SHP77 treated with DMSO at 0.1 percent for 48 hours (cell line): ENCODE measurements at places on chromosomes 3 and 15.

GRCh38 chr3:131739211-131739610, 236.4 kb upstream of the MRPL3 start:
- no peak for DNase-seq

GRCh38 chr15:29968895-29969561, 113.7 kb upstream of the GOLGA8J start:
- DNase-seq: no peak

DNA sequence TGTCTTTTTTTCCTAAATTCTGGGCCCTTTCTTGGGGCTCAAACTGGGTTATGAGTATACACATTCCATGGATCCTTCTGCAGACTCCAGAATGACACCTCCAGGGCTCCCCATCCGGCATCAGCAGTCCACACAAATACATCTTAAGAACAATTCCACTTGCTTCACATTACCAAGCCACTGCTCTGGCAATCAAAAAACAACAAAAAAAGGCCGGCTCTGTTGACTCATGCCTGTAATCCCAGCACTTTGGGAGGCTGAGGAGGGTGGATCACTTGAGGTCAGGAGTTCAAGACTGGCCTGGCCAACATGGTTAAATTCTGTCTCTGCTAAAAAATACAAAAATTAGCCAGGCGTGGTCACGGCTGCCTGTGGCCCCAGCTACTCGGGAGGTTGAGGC, 49.9 kb upstream of the LPP start:
- DNase-seq: no peak

DNA sequence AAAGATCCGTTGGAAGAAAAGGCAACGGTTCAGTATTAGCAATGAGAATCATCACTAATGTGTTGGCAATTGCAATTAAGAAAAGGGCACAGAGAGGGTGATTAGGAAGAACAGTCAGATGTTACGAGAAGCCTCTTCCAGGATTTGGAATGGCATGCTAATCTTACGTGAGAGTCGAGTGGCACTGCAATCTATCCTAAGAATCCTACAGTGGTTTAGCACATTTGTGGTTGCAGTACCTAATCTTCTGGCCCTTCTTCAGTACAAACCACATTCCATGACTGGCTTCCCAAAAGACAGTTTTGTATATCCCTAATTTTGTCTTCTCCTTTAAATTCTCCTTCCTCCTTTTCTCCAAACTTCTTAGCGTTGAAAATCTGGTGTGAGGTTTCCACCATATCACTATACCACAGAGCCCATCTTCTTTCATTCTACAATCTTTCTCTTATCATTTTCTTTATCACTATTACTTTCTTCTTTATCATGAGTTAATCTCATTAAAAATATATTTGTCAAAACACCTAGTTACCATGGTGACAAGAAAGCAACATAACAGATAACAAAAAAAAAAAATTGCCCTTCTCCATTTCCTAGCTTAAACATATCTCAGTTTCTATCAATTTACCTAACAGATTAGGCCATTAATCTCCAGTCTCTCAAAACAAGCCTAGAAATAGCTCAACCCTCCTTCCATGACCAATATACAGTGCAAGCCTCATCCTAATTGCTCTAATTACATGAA, 60.1 kb downstream of the IGSF11 start:
- DNase-seq: no peak

DNA sequence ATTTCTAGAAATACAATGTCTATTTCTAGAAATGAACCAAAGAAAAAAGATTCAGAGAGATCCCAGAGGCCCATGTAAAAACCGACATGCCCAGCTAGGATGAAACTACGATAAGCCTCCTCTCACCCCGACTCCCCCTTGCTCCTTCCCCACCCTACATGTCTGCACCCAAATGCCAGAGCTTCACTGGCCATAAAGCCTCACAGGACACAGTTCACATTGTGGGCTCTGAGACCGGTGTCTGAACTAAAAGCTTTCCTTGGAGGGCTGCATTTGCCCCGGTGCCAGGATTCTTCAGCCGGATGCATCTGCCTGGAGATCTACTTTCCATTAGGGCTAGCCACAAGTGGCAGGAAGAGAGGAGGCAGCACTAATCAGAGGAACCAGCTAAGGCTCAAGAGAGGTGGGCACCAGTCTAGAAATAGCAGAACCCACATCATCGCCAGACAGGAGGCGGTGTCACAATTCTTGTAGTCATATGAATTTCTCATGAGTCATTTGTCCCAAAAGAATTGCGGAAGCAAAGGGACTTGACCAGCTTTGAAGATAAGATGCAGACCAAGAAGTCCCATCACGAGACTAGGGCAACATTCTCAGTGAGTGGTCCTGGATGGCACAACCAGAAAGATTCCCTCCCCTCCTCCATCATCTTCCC, 353.6 kb downstream of the NTRK3 start:
- DNase-seq: no peak

- no peak for DNase-seq
These were observed 671.9 kb upstream of the CBLB start for GRCh38 chr3:106540743-106541142.

DNA sequence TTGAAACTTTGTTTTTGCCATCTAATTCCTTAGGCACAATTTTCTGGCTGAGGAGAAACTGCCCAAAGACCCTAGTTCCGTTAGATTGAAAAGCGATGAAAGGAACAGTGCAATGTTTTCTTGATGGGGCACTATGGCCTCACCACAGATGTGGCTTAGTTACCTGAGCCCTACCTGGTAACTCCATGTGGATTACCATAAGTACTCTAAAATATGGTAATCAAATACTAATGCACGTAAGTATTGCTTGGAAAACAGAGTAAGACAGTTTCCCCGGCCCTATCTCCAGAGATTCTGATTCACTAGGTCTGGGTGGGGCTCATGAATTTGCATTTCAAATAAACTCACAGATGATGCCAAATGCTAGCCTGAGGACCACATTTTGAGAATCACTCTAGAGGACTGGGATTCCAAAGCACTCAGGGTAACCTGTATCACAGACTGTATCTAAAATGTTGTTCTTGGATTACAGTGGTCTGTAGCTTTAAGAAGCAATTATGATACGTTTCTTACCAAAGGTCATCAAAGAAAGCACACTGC, 806.3 kb downstream of the FHIT start:
- no peak for DNase-seq

- DNase-seq: no peak
These were observed 179.9 kb upstream of the THBS1 start for GRCh38 chr15:39400821-39401550.

DNA sequence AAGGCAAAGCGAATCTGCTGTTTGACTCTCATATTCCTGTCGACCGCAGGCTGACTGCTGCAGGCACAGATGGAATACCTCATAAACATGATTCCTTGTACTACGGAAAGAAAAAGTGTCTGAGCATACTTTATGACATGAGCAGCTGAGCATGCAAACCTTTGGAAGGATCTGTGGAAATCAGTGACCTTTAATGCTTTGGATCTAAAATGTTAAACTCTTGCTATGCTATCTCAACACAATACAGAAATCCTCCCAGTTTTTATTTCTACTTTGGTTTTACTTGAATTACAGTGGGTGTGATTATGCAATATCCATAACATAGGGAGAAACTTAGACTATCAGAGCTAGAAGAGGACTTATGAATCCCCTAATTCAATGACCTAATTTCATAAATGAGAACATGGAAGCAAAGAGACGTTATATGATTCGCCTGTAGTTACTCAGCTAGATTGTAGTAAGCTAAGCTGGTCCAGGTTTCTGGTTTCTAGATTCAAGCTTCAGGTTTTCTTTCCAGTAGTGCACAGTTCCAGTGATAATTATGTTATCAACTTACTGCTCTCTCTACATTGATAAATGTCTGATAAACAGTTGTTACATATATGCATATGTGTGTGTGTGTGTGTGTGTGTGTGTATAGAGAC, 127.6 kb upstream of the GBE1 start:
- DNase-seq: no peak

DNA sequence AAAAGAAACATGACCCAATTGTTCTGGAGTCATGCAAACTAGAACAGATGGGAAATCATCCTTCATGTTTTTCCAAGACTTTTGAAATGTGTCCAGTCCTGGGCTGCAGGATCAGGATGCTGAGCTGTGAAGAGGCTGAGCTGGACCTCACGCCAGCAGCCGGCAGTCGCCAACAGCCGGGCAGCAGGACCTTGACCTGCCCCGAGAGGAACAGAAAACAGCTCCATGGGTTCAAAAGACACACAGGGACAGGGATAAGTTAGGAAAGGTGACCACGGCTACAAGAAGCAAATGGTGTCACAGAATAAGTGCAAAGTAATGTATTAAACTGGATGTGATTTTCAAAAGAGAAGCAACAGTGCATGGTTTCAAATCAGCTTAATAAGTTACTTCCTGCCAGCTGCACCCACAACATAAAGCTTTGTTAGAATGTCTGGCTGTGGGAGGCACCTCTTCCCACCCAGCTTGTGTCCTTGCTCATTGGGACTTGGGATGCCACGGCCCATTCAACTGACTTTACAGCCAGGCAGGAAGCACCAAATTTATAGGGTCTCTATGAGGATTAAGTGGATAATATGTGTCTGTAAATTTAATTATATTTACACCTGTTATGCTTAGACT, 266.4 kb downstream of the GABRG3 start:
- DNase-seq: no peak

GRCh38 chr3:195094191-195094921, 176.6 kb downstream of the XXYLT1 start:
- no peak for DNase-seq

- no peak for DNase-seq
These were observed 5.6 kb downstream of the TSEN2 start for GRCh38 chr3:12489832-12490231.

DNA sequence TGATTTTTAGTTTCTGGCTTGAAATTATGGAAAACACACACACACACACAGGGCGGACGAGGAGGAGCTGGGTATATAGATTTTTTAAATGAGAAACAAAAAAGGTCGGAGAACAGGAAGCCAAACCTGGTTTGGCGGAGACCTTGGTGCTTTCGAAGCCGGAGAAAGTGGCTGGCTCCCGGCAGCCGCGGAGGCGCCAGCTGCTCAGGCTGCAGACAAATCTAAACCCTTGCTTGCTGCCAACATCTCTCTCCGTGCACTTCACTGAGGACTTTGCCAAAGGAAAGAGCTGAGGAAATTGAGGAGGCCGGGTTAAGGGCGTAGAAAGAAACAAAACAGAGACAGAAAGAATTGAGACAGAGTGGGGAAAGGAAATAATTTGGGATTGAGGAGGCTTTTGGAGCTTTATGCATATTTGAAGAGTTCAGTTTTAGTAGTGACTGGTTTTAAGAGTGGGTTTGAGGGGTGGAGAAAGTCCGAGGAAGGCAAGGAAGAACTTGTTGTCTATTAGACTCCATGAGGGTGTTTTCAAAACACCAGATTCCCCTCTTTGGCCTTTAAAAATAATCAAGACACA, 2.2 kb downstream of the ZIC1 start:
- DNase-seq: no peak

DNA sequence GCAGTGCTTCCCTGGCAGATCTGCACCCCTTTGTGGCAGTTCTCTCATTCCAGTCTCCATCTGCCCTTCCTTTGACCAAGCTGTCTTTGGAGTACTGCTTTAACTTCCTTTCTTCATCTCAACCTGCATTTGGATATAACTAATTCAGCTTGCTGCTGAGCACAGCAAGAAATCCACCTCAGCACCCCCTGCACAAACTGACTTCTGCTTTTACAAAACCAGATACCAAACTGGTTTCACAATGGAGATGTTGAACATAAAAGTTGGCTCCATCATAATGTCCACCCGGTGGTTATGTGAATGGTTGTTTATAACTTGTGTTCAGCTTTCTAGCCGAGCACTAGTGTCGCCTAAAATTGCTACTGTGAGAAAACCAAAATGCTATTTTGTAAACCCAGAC, 341.1 kb upstream of the SEMA6D start:
- no peak for DNase-seq

DNA sequence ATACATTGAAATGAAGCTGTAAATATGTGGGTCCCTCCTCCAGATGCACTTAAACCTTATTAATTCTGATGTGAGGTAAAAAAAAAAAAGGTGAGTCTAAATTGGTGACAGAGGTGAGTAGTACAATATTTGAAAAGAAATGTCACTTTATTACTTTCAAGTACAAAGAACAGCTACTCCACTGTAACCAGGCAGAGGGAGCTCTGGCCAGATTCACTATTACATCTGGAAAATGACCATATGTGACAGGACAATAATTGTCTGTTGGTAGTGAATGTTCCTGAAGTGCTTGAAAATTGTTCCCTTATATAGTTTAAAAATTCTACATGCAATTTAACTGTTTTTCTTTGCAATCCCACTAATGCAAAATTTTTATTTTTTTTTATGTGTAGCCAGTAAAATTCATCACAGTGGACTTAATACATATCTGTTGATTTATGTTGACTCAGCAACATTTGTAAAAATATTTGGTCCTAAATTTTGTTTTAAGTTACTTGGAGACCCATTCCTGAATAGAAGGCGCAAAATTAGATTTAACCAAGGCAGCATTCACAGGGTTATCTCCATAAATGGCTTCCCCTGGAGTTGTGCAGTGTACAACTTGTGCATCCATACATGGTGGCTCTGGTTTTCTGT, 231.9 kb upstream of the TBC1D5 start:
- no peak for DNase-seq

DNA sequence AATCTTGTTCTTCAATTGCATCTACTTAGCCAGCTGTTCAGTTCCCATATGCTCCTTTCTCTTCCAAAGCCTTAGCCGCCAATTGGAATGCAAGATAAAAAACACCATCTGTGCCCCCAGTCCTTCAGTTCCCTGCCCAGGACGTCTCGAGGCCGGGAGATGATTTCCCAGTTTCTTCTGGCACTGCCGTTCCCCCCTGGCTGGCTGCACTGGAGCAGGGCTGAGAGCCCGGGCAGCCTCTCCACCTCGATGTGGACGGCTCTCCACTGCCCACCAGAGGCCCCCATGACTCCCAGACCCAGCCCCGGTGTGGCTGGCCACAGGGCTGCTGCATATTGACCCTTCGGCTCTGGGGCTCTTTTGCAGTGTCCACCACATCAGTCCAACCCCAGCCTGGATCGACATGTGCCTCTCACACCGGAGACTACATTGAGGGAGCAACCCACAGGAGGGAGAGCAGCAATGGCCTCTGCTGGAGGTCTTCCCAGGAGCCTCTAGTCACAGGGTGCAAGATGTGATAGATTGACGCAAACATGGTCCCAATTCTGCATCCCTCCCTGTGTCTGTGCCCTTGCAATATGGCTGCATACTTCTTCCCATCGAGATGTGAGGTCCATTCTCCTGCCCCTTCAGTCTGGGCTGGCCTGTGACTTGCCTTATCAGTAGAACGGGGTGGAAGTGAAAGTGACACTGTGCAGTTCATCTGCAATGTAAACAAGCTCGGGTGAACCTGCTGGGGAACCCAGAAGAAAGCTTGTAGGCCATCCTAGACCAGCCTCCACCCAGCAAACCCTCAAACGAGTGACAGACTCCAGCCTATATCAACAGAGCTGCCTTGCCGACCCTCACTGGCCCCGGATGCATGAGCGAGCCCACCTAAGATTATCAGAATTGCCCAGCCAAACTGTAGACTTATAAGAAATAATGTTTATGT, 52.3 kb upstream of the PRR20G start:
- no peak for DNase-seq

GRCh38 chr3:17745894-17746293, 3.5 kb upstream of the TBC1D5 start:
- no peak for DNase-seq
